ENCODE measurements at places on chromosomes 5 and 9. TPM values are rescaled to one million over a fixed set of nuclear protein-coding genes. Genes with fewer than 3 reads are reported as not detected.

GRCh38 chr5:14445013-14445412, 136.6 kb upstream of the OTULINL start:
- DNase-seq, result no peak
- H3K27me3 ChIP-seq, result no peaks in the 10 kb centered on the region
- H3K4me1 ChIP-seq, result no peaks in the 10 kb centered on the region
- H3K36me3 ChIP-seq, result no peaks in the 10 kb centered on the region

GRCh38 chr9:134915046-134915985, 2.4 kb downstream of the FCN1 start:
- no peak overlapping the region for H3K27ac ChIP-seq
- DNase-seq, result no peak
- H3K36me3 ChIP-seq, result no peaks in the 10 kb centered on the region

- H3K27me3 ChIP-seq, result peaks cover 7% of the 10 kb centered on the region
- no peak overlapping the region for H3K27ac ChIP-seq
- no peaks in the 10 kb centered on the region for H3K4me1 ChIP-seq
- DNase-seq, result no peak
Measured at GRCh38 chr5:133347039-133347438, 265.3 kb downstream of the FSTL4 start.

GRCh38 chr9:5708414-5708813, 79.5 kb downstream of the RIC1 start:
- no peaks in the 10 kb centered on the region for H3K4me1 ChIP-seq
- no peaks in the 10 kb centered on the region for H3K27me3 ChIP-seq
- no peak overlapping the region for H3K27ac ChIP-seq
- H3K36me3 ChIP-seq, result no peaks in the 10 kb centered on the region
- H3K4me3 ChIP-seq, result no peak overlapping the region
- DNase-seq, result no peak

DNA sequence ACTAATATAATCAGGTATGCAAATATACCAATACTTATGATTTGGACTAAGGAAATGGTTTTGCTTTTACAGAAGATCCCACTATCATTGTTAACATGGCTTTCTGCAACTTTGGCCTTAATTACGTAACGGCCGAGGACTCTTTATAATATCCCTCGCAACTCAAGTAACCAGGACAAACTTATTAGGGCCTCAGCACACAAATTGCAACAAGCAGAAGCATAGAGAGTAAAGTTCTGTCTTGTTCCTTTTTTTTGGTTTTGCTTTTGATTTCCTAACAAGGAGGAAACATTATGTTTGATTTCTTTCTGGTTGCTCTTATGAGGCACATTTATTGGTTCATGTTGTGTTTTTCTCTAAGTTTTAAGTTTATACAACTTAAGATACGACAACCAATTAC, 60.4 kb downstream of the RORB start:
- no peak overlapping the region for H3K27ac ChIP-seq
- no peak for DNase-seq
- no peaks in the 10 kb centered on the region for H3K27me3 ChIP-seq

- H3K27me3 ChIP-seq, result no peaks in the 10 kb centered on the region
- no peak for DNase-seq
- H3K4me3 ChIP-seq, result no peak overlapping the region
Measured at GRCh38 chr9:117035546-117035945, 348.4 kb downstream of the TRIM32 start.

GRCh38 chr5:90930062-90930461, 371.5 kb downstream of the ADGRV1 start:
- H3K27ac ChIP-seq, result no peak overlapping the region
- H3K4me3 ChIP-seq, result no peak overlapping the region
- H3K36me3 ChIP-seq, result no peaks in the 10 kb centered on the region
- no peak for DNase-seq

CCDC152 gene
- total RNA-seq, result 1.2 TPM

- no peak overlapping the region for H3K27ac ChIP-seq
- H3K27me3 ChIP-seq, result no peaks in the 10 kb centered on the region
- H3K4me1 ChIP-seq, result no peaks in the 10 kb centered on the region
- DNase-seq, result no peak
Measured at GRCh38 chr9:38442473-38443096, 18.3 kb upstream of the IGFBPL1 start.

- DNase-seq, result no peak
- H3K27me3 ChIP-seq, result no peaks in the 10 kb centered on the region
- no peaks in the 10 kb centered on the region for H3K36me3 ChIP-seq
- no peak overlapping the region for H3K4me3 ChIP-seq
- no peaks in the 10 kb centered on the region for H3K4me1 ChIP-seq
Measured at GRCh38 chr9:129472651-129473102, 148.2 kb downstream of the C9orf50 start.

GRCh38 chr5:59065554-59065953, 482.7 kb downstream of the RAB3C start:
- H3K27ac ChIP-seq, result no peak overlapping the region
- H3K27me3 ChIP-seq, result no peaks in the 10 kb centered on the region
- no peak for DNase-seq
- H3K36me3 ChIP-seq, result no peaks in the 10 kb centered on the region
- no peak overlapping the region for H3K4me3 ChIP-seq
- H3K4me1 ChIP-seq, result no peaks in the 10 kb centered on the region

CSF1R gene
- 0.45 TPM for total RNA-seq

IL31RA gene
- not detected for total RNA-seq

PCDHGB4 gene
- not detected for total RNA-seq

DNA sequence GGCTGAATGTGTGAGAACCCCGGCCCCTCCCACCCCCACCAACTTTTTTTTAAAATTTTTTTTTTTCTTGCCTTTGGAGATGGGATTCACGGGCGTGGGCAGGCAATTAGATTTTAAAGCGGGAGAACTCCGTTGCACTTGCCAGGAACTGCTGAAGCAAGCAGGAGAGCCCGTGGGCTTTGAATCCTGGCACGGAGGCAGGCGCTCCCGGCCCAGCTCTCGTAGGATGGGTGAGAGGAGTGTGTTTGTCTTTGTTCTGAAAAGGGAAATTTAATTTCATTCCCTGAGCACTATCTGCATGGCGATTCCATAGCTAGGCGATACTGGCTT, 54.3 kb upstream of the BOD1 start:
- no peak overlapping the region for H3K4me3 ChIP-seq
- DNase-seq, result no peak
- H3K27me3 ChIP-seq, result peaks cover 5% of the 10 kb centered on the region
- H3K4me1 ChIP-seq, result no peaks in the 10 kb centered on the region
- H3K27ac ChIP-seq, result no peak overlapping the region

GRCh38 chr9:14250794-14251153, 63.2 kb downstream of the NFIB start:
- no peak for DNase-seq
- H3K36me3 ChIP-seq, result no peaks in the 10 kb centered on the region
- H3K27ac ChIP-seq, result no peak overlapping the region
- peaks cover 5% of the 10 kb centered on the region for H3K27me3 ChIP-seq

GRCh38 chr9:761793-762560, 79.5 kb upstream of the DMRT1 start:
- no peak overlapping the region for H3K4me3 ChIP-seq
- no peak for DNase-seq
- H3K36me3 ChIP-seq, result no peaks in the 10 kb centered on the region
- no peak overlapping the region for H3K27ac ChIP-seq

- no peaks in the 10 kb centered on the region for H3K27me3 ChIP-seq
- H3K36me3 ChIP-seq, result no peaks in the 10 kb centered on the region
- no peak for DNase-seq
- H3K27ac ChIP-seq, result peak overlapping the region; percentile 21
Measured at GRCh38 chr5:134088994-134089560, 25.4 kb upstream of the TCF7 start.

- no peak overlapping the region for H3K4me3 ChIP-seq
- no peak for DNase-seq
- no peak overlapping the region for H3K27ac ChIP-seq
- H3K4me1 ChIP-seq, result no peaks in the 10 kb centered on the region
- H3K27me3 ChIP-seq, result peaks cover 5% of the 10 kb centered on the region
- H3K36me3 ChIP-seq, result no peaks in the 10 kb centered on the region
Measured at GRCh38 chr5:71939452-71940230, 167.6 kb upstream of the MAP1B start.

FGF1 gene
- total RNA-seq, result not detected

DNA sequence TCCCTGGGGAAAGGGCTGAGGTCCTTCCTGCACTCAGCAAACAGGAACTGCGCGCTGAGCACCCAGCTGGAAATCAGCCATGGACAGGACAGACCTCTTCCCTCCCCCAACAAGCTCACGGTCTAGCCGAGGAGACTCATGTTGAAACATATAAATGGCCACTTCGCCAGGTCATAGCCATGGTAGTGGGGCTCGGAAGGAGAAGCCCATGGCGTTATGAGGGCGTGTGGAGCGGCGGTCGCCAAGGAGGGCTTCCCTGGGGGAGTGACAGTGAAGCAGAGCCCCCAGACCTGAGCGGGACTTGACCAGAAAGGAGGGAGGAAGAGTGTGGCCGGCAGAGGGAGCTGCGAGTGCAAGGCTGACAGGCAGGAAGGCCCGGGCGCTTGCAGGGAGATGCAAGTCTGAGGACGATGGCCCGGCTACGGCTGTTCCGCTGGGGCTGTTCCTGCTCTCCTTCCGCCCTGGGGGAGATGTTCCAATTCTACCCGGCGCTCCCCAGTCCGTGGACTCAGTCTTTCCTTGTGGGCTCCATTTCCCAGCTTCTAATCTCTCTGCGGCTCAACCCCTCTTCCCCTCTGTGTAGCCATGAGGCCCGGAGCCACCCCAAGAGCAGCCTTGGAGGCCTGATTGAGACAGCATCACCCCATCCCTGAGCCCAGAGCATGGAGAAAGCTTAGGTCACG, 43.9 kb upstream of the PRRC2B start:
- no peaks in the 10 kb centered on the region for H3K36me3 ChIP-seq
- no peak overlapping the region for H3K27ac ChIP-seq
- DNase-seq, result peak; percentile 85
- no peaks in the 10 kb centered on the region for H3K27me3 ChIP-seq

- no peak for DNase-seq
- H3K36me3 ChIP-seq, result no peaks in the 10 kb centered on the region
- H3K27me3 ChIP-seq, result no peaks in the 10 kb centered on the region
- H3K4me3 ChIP-seq, result no peak overlapping the region
- no peaks in the 10 kb centered on the region for H3K4me1 ChIP-seq
- no peak overlapping the region for H3K27ac ChIP-seq
Measured at GRCh38 chr5:87574106-87574505, 161.4 kb upstream of the CCNH start.

- DNase-seq, result no peak
- H3K4me1 ChIP-seq, result peaks cover 14% of the 10 kb centered on the region
- H3K27me3 ChIP-seq, result no peaks in the 10 kb centered on the region
- no peak overlapping the region for H3K27ac ChIP-seq
- no peaks in the 10 kb centered on the region for H3K36me3 ChIP-seq
Measured at GRCh38 chr9:95316794-95317118, 753 bp downstream of the FANCC start.

- H3K27ac ChIP-seq, result no peak overlapping the region
- DNase-seq, result no peak
- H3K36me3 ChIP-seq, result peaks cover 2% of the 10 kb centered on the region
- no peak overlapping the region for H3K4me3 ChIP-seq
Measured at GRCh38 chr5:172223901-172224873, 30.2 kb downstream of the EFCAB9 start.

GKAP1 gene
- total RNA-seq, result 9.5 TPM

ZNF883 gene
- 0.31 TPM for total RNA-seq

PCDHB13 gene
- total RNA-seq, result not detected

- peaks cover 58% of the 10 kb centered on the region for H3K4me1 ChIP-seq
- H3K27ac ChIP-seq, result peak overlapping the region; percentile 10
- no peak overlapping the region for H3K4me3 ChIP-seq
- no peaks in the 10 kb centered on the region for H3K36me3 ChIP-seq
- DNase-seq, result peak; percentile 14
Measured at GRCh38 chr9:131539223-131539923, 6.0 kb upstream of the PRRT1B start.

GRCh38 chr9:93620881-93621820, 44.8 kb downstream of the PHF2 start:
- no peaks in the 10 kb centered on the region for H3K27me3 ChIP-seq

PCDHGC5 gene
- not detected for total RNA-seq

DNA sequence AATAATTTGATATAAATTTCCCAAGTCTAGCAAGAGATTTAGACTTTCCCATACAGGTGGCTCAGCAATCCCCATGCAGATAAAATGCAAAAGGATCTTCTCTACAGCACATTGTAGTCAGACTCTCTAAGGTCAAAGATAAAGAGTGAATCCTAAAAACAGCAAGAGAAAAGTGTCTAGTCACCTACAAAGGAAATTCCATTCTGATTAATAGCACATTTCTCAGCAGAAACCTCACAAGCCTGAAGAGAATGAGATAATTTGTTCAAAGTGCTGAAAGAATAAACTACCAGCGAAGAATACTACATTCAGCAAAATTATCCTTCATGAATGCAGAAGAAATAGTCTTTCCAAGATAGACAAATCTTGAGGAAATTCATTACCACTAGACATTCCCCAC, 493.3 kb downstream of the PRELID2 start:
- no peak for DNase-seq
- no peaks in the 10 kb centered on the region for H3K36me3 ChIP-seq
- H3K27ac ChIP-seq, result no peak overlapping the region

DNA sequence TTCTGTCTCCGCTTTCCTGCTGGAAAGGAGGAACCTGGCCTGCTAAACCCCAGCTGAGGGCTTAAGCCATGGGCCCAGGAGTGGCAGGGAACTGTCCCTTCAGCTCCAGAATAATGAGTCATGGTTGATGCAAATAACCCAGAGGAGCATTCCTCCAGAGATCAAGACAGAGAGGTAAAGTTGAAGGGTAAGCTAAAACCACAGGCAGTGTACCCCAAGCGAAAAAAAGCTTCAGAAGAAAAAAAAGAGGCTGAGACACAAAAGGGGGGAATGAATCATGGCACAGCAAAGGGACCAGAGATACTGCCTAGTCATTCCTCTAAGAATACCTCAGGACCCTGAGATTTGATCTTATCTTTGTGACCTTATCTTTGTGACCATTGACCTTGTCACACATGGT, 199.5 kb upstream of the TAS2R1 start:
- no peaks in the 10 kb centered on the region for H3K27me3 ChIP-seq
- no peak for DNase-seq
- H3K4me3 ChIP-seq, result no peak overlapping the region
- no peaks in the 10 kb centered on the region for H3K36me3 ChIP-seq

DNA sequence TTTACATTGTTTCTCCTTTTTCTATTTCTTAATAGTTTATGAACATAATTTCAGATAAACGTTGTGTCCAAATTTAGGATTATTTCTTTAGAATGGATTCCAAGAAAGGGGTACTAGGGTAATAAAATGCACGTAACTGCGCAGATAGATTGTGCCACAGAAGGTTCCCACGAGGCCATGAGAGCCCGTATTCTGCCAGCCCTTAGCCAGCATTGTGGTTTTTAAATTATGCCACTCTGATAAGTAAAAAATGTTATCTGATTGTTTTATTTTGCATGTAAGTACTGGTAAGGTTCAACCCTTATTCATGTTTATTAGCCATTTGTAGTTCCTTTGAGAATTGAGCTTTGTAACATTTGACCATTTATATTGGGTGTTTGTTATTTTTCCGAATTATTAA, 88.7 kb downstream of the PRKACG start:
- DNase-seq, result no peak
- no peak overlapping the region for H3K27ac ChIP-seq
- no peaks in the 10 kb centered on the region for H3K27me3 ChIP-seq
- no peaks in the 10 kb centered on the region for H3K36me3 ChIP-seq
- H3K4me3 ChIP-seq, result no peak overlapping the region
- no peaks in the 10 kb centered on the region for H3K4me1 ChIP-seq

GRCh38 chr5:16104961-16105360, 74.6 kb downstream of the MARCHF11 start:
- no peaks in the 10 kb centered on the region for H3K4me1 ChIP-seq
- H3K36me3 ChIP-seq, result no peaks in the 10 kb centered on the region
- no peak overlapping the region for H3K4me3 ChIP-seq
- H3K27ac ChIP-seq, result no peak overlapping the region
- no peaks in the 10 kb centered on the region for H3K27me3 ChIP-seq

IRX2 gene
- total RNA-seq, result not detected

- no peaks in the 10 kb centered on the region for H3K36me3 ChIP-seq
- no peak for DNase-seq
- H3K27ac ChIP-seq, result no peak overlapping the region
- no peak overlapping the region for H3K4me3 ChIP-seq
Measured at GRCh38 chr5:59760785-59761348, 132.7 kb downstream of the PDE4D start.

SMIM27 gene
- 12.7 TPM for total RNA-seq
